Vagina (tissue), 2 donors: ENCODE measurements at places on chromosomes 11 and 22.

- no peak for DNase-seq
Measured at GRCh38 chr11:20451568-20451967, 64.1 kb downstream of the PRMT3 start.

- DNase-seq = no peak
Measured at GRCh38 chr22:30357236-30357570, 396 bp downstream of the CCDC157 start.

- DNase-seq = no peak
Measured at GRCh38 chr11:57461841-57462489, 1.6 kb downstream of the RTN4RL2 start.

GRCh38 chr22:49692499-49693225, 135.0 kb downstream of the BRD1 start:
- no peak for DNase-seq

DNA sequence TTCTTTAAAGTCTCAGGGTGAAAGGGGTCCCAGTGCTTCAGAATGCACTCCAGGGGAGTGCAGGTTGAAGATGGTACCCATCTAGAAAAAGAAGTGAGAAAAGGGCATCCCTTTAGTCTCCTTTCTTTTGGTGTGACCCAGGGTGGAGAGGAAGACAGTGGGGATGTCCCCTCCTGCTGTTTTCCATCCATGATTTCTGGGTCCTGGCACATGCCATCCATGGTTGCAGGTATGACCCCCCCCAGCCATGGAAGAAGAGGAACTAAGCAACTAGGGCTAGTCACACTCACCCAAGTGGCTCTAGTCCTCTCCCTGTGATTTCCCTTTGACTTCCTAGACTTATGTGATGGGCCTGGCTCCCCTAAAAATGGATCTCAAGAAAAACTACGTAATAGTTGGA, 15.9 kb upstream of the EI24 start:
- no peak for DNase-seq

- no peak for DNase-seq
Measured at GRCh38 chr11:27468995-27469695, 3.4 kb downstream of the LGR4 start.

DNA sequence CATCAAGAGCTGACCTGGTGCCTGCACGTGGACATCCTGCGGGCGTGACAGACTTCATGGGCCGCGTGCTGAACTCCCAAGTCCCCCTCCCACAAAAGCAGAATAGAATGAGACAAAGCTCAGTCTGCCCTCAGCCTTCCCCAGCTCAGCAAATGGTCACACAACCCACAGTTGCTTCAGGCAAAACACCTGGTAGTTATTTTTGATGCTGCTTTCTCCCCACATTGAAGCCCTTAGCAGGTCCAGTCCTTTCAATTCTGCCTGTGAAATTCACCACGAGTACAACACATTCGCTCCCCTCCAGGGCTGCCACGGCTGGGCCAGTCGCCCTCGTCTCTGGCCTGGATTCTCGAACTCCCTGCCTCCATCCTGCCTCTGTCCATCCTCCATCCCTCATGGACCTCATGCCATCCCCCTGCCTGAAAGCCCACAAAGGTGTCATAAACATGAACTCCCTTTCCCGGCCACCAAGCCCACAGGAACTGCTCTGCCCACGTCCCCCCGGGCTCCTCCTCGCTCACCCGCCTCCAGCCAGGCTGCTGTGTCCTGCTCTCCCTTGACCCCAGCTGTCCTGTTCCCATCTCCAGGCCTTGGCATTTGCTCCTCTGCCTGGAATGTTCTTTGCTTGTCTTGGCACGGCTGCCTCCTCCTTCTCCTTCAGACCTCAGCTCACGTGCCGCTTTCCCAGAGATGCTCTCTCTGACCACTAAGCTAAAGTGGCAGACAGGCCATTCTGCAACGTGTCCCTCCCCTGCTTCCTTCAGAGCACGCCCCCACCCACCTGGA, 42.1 kb downstream of the SCUBE1 start:
- no peak for DNase-seq

DNA sequence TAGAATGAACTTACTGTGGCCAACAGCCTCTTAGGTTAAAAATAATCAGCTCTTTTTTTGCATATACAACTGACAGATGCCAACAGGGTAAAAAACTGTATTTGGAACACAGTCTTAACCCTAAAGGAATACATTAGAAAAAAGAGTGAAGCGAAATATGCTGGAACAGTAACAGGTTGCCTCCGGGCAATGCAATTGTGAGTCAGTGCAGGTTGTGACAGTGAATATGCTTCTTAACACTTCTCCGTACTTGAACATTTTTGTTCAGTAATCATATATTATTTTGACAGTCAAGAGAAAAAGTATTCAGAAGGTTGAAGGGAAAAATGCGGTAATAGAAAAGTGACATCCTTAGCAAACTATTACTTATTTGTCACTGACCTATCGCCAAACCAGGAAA, 98.5 kb downstream of the DBX1 start:
- no peak for DNase-seq

DNA sequence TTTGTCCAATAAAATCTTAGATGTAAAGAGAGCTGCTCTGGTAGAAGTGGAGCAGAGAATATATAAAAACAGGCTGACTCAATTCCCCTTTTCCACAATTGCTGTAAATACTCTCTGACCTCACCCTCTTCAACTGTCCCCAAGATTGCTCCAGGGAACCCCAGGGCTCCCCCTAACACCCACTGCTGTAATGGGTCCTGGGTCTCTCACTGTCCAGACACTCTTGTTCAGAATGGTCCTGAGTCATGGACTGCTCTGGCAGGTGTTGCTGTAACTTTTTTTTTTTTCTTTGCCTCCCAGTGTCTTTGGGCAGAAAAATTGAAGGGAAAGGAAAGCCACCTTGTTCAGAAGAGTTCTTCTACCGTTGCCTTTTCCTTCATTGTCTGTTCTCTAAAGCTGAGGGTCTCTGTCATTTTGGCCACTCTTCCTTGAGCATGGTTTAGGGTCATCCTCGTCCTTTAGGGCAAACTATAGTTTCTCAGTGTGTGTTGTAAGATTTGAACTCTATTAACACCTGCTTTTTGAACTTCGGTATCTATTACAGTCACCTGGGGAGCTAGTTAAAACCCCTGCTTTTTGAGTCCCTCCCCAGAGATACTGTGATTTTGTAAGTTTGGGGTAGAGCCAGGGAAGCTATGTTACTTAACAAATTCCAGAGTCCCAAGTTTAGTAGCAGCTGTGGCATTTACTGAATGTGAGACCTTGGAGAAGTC, 209.5 kb downstream of the NAV2 start:
- DNase-seq = peak; percentile 18

DNA sequence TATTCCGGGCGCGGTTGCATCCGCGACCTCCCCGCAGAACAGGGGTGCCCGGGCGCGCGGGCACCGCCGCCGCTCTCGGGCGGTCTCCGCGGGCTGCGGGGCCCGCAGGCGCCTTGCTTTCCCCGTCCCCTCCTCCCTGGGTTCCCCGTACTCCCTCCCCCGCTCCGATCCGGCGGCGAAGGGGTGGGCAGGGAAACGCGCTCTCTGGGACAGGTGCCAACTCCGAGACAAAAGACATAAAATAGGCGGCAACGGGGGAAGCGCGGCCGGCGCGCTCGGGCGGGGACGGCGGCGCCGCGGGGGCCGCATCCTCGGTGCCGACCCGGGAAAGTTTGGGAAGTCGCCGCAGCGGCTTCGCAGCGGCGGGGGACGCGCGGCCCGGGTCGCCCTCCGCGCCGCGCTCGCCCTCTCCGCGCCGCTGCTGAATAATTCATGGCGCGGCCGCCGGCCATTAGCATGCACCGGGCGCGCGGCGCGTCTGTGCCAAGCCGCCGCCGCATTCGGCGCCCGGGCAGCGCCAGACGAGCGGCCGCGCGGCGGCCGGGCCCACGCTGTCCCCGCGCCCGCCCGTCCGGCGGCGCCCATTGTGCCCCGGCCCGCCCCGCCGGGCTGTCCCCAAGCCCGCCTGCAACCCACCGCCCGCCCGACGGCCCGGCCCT, 78.7 kb upstream of the PPARA start:
- no peak for DNase-seq

DNA sequence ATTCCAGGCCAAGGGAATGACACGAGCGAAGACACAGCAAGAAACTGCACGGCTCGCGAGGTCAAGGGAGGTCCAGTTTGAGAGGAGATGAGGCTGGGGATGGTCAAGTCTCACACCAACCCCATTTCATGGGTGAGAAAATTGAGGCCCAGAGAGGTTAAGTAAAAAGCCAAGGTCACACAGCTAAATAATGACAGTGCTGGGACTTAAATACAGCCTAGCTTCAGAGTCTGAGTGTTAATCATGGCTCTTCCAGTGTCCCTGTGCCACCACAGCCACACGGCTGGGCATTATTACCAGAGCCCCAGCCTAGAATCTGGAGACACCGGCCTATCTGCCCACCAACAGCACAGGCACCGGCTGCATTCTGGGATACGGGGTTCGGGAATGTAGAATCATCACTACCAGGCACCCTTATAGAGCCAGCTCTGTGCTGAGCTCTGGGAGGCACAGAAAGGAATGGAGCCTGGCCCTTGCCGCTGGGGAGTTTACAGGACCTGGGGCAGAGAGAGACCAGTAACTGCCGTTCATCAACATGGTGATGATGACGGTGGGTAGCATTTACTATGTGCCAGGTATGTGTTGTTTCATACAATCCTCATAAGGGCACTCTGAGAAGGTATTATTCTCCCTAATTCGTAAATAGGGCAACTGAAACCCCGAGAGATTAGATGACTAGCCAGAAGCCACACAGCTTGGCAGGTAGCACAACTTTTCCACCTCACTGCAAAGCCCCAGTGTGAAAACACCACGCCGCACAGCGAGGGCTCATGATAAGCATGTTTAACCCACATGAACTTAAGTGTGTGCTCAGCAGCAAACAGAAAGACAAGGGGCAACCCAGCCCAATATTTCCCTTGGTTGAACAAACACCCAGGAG, 51.8 kb downstream of the CD6 start:
- DNase-seq = no peak

DNA sequence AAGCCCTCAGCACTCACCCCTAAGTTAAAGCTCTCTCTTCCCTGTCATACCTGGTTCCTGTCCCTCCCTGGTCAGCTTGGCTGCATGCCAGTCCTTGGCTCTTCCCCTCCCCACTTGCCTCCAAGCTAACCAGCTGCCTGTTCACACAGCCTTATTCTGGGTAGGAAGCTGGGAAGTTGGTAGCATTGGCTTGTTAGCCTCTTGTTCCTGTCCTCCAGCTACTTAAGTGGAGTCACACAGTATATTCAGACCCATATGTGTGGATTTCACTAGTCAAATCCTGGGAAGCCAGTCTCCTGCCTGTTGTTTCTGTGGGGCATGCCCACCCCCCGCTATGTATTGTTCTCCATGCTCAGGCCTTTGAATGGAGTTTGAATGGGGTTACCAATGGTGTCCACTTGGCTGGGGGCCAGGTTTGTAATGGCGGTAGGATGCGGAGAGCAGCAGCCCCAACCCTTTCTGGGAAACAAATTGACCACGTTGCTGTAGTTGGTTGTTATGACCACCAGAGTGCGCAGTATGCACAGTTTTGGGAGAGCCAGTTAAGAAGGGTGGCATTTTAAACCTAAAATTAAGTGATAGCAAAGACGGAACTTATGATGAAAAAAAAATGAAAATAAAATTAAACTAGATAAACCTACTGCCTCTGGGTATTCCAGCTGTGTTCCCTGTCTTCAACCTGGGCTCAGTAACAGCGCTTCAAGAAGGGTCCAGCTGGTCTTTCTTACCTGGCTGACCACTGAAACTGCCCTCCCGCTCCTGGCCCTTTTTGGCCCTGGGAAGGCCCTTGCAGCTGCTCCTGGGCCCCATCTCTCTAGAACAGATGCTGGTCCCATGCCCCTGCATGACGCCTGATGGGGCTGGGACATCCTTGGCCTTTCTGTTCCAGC, 10.7 kb upstream of the RPS3 start:
- DNase-seq = no peak

- no peak for DNase-seq
Measured at GRCh38 chr11:92702805-92703448, 266.5 kb upstream of the MTNR1B start.

- no peak for DNase-seq
Measured at GRCh38 chr11:118918128-118918685, 7.5 kb downstream of the BCL9L start.

DNA sequence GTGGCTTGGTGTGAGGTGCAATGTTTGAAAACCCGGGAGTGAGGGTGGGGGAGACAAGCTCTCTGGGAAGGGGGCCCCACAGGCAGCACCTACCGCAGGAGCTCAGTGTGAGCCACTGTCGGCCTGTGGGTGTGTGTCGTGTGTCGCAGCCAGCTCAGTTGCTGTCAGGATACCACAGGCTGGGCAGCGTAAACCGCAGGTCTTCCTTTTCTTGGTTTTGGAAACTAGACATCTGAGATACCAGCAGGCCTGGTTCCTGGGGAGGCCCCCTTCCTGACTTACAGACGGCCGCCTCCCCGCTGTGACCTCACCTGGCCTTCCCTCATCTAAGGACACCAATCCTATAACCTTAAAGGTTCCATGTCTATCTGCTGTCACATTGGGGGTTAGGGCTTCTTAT, 19.4 kb downstream of the IRF7 start:
- DNase-seq = no peak

- no peak for DNase-seq
Measured at GRCh38 chr11:110069158-110069737, 23.9 kb upstream of the ZC3H12C start.

- DNase-seq = no peak
Measured at GRCh38 chr11:60809691-60810090, 24.6 kb downstream of the MS4A10 start.

DNA sequence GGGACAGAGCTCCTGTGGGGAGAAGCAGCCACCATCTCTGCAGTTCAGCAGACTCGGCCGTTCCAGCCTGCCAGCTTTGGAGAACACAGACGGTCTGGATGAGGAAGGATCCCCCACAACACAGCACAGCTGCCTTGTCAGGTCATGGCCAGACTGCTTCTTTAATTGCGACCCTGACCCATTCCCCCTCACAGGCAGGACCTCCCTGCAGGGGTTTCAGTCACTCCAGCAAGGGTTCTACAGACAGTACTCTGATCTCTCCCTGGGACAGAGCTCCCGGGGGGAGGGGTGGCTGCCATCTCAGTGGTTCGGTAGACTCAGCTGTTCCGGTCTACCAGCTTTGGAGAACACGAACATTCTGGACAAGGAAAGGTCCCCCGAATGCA, 173.5 kb downstream of the TTC28 start:
- DNase-seq = no peak

DNA sequence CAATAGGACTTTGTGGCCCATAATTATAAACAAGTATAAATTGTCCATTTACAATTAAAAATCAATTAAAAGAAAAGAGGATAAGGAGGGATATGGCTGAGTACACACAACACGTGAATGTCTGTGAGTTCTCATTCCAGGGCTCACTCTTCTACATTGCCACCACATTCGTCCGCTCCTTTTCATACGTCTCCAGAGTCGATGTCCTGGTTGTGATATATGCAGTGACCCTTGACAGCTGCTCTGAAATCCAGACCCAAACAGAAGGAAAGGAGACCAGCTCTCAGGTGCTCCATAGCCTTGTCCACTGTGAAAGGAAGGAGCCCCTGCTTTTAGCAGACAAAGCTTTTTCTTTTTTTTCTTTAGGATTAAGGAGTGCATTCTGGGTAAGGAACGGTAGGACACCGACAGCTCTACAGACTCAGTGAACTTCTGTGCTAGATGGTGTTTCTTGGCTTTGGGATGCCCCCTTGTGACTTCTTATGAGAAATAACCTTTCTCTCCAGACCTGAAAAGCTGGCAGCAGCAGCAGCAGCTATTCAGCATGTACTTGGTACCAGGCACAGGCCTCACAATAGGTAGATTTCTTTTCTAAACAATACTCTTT, 19.7 kb upstream of the DNAJB13 start:
- no peak for DNase-seq

- DNase-seq = no peak
Measured at GRCh38 chr11:48237727-48238126, 7.2 kb upstream of the OR4X2 start.
